Activated CD4-positive, CD25-positive, alpha-beta regulatory T cell (primary cell): ENCODE measurements at places on chromosomes 6 and 20.

DNA sequence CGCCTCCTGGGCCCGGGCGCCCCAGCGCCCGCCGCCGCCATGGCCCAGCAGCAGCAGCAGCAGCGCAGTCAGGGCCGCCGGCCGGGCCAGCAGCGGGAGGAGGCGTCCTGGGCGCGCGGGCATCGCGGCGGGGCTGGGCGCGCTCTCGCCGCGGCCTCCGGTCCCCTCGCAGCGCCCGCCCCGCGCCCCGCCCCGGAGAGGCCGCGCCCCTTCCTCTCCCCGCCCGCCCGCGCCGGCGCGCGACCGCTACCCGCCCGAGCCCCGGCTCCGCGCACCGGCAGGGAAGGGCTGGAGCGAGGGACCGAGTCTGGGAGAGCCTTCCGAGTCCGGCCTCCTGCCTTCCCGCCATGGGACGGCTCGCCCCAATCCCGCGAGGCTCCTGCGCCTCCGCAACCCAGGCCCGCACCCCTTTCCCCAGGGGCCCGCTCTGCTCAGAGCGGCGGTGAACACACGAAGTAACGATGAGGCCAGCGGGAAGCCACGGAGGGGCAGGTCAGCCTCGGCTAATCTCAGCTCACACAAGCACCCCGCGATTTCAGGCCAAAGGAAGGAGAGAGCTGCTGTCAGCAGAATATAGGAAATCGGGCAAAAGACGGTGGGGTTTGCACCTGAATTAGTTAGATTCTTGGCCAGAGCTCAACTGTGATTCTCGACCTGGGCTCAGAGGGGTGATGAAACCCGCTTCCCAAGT, at the start of gene TXNDC5:
TXNDC5 (minus strand) TSS at position 135 of the 691 bp plus-strand sequence; CDS start at position 123, 12 bp downstream.
- peak; percentile 51 for DNase-seq

DNA sequence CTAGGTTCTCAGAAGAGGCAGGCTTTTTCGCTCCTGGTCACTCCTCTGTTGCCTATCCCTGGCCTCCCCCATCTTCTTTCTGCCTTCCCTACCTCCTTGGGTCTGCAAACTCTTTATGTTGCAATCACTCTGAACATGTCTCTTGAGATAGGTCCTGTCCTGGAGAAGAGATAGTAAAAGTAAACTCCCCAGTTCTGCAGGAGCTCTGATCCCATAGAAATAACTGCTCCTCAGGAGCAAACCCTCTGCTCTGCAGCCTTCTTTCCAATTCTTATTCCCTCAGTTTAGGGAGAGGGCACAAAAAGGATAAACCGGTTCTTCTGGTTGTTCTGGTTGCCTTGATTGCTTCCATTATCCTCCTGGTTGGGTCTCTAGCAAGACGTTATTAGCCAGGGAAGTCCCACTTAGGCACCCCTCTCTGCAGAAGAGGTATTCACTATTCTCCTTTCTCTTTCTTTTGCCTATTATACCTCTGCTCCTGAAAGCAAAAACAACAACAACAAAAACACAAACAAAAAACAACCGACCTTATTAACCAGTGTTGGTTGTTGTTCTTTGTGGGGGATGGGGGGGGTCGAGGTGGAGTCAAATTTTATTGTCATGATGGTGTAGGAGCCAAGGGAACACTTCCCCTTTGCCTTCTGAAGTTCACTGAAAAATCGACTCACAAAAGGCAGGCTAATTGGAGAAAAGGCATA, 973 bp downstream of the TRIM38 start:
- no peak for DNase-seq

DNA sequence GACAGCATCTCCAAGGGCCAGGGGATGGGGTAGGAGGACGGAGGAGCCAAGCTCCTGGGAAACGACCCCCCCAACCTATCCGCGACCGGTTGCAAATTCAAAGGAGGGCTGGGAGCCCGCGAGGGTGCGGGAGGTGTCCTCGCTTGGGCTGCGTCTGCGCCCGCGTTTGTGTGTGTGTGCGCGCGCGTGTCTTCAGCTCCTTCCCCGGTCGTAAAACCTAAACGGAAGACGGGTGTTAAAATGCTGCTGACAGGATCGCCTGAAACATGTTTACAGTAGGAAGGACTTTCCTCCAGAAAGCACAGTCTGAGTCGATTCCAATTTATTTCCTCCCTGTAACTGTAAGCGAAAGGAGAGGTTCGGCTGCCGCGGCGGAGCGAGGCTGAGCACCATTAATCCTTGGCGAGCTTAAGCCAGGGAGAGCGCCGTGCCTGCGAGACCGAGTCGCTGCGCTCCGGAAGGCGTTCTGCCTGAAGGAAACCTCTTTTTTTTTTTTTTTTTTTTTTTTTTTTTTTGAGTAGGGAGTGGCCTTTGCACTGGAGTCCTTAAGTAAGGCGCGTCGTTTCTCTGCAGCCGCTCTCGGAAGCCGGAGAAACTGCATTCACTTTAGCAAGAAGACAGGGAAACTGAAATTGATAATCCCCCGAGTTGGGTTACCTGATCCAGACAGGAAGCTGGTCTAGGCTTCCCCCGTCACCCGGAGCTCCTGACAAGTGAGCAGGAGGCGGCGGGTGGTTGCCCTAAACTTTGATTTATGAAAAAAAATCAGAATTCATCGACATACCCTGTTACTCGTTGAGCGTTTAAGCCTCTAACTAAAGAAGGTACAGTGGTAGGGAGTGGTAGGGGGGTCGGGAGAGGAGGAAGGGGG, 4.8 kb upstream of the SOX4 start:
- no peak for DNase-seq

DNA sequence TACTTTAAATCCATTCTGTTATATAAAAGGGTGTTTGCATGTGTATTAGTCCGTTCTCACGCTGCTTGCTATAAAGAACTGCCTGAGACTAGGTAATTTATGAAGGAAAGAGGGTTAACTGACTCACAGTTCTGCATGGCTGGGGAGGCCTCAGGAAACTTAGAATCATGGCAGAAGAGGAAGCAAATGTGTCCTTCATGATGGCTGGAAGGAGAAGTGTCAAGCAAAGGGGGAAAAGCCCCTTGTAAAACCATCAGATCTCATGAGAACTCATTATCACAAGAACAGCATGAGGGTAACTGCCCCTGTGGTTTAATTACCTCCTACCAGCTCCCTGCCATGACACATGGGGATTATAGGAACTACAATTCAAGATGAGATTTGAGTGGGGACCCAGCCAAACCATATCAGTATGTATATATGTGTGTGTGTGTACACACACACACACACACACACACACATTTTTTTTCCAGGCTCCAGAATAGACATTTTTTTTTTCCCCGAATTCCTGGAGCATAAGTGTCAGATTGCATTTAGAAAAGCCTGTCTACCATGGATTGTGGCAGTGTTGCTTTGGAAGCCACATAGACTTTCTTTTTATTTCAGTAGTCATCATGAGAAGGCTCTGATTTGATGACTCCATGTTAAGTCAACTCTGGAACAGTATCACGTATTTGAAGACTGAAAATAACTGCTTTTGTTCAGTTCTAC, 31.5 kb downstream of the KDM1B start:
- DNase-seq: no peak

- DNase-seq: no peak
Observed at GRCh38 chr6:51299621-51300380, 481.1 kb downstream of the TFAP2B start.

- no peak for DNase-seq
Observed at GRCh38 chr20:58753267-58753921, 60.8 kb downstream of the NPEPL1 start.

DNA sequence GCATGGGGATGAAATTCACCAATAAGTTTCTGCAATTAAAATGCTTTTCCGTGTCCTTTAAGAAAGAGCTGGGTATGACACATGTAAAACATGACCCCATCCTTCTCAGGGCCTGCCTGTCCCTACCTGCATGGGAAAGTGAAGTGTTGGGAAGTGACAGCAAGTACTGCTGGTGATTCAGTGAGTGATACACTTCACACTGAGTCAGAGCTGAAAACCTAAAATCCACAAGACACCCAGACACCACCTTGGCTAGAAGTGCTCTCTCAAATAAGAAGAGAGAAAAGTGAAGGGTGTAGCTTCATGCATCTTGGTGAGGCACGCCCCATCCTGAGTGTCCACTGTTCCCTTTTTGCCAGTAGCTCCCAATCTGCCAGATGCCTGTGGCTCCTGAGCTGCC, 3.3 kb downstream of the RAB22A start:
- no peak for DNase-seq

DNA sequence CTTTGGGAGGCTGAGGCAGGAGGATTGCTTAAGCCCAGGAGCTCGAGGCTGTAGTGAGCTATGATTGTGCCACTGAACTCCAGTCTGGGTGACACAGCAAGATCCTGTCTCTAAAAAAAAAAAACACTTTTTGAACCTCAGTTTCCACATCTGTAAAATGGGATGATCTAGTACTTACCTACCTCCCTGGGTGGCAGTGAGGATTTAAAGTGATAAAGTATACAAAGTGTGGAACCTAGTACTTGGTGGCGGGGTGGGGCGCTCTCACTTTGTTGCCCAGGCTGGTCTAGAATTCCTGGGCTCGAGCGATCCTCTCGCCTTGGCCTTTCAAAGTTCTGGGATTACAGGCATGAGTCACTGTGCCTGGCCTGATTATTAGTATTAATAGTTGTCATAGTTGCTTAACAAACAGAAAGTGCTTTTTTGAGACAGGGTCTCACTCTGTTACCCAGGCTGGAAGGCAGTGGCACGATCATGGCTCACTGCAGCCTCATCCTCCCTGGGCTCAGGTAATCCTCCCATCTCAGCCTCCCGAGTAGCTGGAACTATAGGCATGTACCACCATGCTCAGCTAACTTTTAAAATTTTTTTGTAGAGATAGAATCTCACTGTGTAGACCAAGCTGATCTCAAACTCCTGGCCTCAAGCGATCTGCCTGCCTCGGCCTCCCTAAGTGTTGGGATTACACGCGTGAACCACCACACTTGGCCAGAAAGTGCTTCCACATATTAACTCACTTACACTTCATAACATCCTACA, 7.0 kb upstream of the PLTP start:
- DNase-seq: no peak

DNA sequence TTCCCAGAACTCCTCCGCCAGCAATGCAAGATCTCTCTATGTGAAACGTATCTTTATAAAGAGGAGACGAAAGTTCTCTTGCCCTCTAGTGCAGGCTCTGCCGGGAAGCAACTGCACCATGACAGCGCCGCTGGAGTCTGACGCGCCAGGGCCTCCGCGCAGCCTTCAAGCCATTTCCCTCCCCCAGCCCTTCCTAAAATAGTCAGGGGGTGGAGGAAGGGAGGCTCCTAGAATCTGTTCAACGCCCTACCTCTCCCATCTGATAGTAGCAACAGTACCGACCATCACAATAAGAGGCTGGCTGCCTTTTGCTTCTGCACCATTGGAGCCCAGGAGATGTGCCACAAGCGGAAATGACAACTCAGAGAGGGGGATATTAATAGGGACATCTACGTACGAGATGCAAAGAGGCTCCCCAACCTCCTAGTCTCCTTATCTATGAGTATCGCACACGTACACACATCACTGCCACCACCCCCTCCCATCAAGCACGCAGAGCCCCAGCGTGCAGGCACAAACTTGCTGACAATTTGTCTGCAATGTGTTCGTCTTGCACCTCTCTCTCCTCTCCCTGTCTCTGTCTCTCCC, 1.0 kb downstream of the SYNE1 start:
- DNase-seq: no peak
